B cell (primary cell): ENCODE measurements at places on chromosomes 16 and 17. TPM values are rescaled to one million over a fixed set of nuclear protein-coding genes. Genes with fewer than 3 reads are reported as not detected.

The RAMP2 gene
- polyA plus RNA-seq: not detected in 2 replicates

The MSRB1 gene
- 4.4 and 8.5 TPM in 2 replicates for polyA plus RNA-seq

The RHOT2 gene
- 461 and 536 TPM in 2 replicates for polyA plus RNA-seq

The ALOX12B gene
- 0.14 and 0.57 TPM in 2 replicates for polyA plus RNA-seq

The RAP1GAP2 gene
- polyA plus RNA-seq: 16.4 and 16.5 TPM in 2 replicates

GRCh38 chr16:89413811-89414585 lies 76.4 kb downstream of the ANKRD11 start:
- no peak for DNase-seq

- no peak for DNase-seq
Measured at GRCh38 chr17:73693071-73693470, 48.8 kb upstream of the SDK2 start.

DNA sequence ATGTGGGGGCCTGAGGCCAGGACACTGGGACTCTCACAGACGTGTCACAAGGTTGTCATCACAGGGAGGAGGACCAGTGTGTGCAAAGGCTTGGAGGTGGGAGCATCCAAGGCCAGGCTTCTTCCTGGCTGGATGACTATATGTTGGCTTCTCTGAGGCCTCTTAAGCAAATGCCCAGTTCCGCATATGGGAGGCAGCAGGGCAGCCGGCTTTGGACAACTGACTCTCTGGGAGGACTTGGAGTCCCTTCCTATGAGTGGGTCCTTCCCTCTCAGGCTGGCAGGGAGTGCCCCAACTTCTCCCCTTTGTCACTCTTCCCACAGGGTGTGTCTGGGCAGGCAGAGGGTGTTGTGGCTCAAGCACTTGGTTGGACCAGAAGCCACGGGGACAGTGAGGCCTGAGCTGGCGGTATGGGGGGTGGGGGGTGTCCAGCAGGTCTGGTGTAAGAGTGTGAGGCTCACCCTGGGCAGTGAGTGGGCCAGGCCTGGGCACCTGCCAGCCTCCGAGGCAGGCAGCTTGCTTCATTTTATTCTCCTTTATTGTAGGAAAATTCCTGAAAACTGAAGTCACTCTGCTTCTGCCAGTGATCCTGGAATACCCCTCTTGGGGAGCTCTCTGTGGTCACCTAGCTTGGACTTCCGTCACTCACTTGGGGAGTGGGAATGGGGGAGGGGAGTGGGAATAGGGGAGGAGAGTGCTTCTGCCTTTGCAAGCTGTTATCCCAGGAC lies 14.9 kb downstream of the ADGRG1 start:
- no peak for DNase-seq

DNA sequence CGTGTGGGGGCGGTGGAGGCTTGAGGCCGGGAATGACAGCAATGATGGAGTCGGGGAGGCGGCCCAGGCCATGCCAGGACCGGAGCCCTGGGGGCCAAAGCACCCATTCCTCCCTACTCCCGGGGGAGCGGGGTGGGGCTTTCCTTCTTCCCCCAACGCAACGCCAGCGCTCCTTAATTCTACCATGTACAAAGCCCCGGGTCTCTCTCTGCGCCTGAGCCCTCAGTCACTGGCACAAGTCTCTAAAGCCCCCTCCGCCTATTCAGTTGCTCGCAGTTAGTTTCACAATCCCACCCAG lies 245 bp upstream of the RNF227 start:
- DNase-seq: no peak

GRCh38 chr16:56319376-56319775 lies 106.0 kb downstream of the AMFR start:
- no peak for DNase-seq

- DNase-seq: no peak
Measured at GRCh38 chr17:73349138-73349537, 37.3 kb upstream of the CDC42EP4 start.

DNA sequence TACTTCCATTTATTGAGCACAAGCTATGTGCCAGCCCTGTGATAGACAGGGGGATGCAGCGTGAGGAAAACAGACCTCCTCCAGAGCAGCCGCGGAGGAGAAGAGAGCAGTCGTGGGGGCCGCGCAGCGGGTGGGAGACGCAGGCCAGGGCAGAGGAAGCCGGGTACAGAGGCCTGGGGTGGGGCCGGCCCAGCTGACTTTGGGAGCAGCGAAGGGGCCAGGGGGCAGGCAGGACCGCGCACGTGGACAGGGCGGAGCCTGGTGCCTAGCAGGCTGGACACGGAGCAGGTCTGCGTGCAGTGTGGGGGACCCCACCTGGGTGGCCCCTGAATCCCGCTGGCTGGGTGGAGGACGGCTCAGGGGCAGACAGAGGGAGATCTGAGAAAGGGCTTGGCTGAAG lies 46.2 kb downstream of the ZFPM1 start:
- no peak for DNase-seq

DNA sequence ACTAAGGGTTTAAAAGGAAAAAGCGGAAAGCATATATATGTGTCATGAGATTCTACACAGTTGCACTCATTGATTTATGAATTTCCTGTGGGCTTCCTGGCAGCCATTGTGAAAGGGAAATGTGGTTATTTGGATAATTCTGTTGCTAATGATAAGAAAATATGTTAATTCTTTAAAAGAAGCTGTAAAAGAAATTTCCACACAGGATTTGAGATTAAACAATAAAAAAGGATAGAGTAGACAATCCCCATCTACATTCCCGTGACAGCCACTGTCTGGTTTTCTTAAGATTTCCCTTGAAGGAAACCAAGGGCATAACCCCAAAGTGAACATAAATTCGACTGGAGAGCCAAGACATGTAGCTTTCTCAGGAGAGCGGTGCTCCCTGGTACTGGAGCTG lies 397.5 kb downstream of the CPPED1 start:
- DNase-seq: no peak
